Activated gamma-delta T cell treated with anti-CD3 and anti-CD28 coated beads, Interleukin-2, amount 50 U/mL, for 16 hours (primary cell): ENCODE measurements at places on chromosomes 5 and 9.

DNA sequence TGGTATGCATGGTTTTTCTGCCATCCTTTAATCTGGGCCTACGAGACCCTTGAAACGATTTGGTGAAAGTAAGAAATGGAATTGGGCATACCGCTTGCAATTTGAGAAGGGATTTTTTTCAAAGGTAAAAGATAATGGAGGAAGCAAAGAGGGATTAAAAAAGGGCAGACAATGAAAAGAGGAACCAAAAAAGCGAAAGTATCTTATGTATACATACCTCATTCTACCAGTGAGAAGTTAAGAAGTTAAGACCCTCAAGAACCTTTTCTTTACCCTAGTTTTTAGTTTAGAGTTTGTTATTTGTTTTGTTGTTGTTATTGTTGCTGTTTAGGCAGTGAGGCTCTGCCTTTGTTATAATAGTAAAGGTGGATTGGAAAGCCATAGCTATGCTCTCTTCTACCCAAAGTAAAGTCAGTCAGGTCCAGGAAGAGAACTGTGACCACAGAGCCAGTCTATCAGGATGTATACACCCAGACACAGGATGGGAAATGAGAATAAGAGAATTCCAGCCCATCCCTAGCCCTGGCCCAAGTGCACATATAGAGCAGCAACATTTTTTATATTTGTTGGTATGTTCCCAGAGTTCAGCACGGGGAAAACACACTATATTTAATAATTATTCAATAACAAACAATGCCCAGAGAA is 166.6 kb downstream of the RFX3 start:
- no peak for DNase-seq

GRCh38 chr5:9429691-9430215 is 116.1 kb downstream of the SEMA5A start:
- DNase-seq = no peak

- DNase-seq = no peak
These were observed 3.0 kb downstream of the ARSI start for GRCh38 chr5:150299571-150300327.

DNA sequence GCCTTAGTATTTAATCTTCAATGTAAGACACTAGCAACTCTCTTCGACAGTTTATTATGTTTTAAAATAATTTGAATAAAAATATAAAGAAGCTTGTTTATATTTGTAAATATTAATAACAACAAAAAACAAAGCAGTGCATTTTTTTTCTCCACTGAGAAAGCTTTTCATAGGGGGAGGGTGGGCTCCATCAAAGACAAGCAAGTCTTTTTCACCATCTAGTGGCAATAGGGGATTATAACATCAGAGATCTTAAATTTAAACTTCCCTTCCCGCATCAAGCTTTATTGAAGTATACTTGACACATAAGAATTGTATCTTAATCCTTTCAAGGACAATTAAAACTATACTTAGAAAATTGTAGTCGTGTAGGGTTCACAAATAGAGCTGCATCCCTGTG is 9.3 kb upstream of the OR13F1 start:
- no peak for DNase-seq

DNA sequence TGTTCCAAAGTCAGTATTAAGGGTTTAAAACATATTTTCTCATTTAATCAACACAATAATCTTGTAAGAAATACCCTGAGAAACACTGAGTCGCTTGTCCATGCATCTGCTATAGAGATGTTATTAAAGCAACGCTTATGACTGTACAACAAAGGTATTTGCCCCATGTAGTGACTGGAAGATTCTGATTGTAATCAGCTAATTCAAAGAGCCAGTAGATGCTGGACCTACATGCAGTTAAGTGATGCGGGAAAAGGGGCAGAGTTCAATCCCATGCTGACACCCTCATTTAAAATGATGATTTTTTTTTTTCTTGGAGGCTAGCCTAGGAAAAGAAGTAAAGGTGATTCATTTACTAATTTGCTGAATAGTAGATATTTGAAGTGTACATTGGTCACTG is 149.3 kb upstream of the MTAP start:
- no peak for DNase-seq

- no peak for DNase-seq
These were observed 28.9 kb upstream of the LPCAT1 start for GRCh38 chr5:1552521-1553255.

DNA sequence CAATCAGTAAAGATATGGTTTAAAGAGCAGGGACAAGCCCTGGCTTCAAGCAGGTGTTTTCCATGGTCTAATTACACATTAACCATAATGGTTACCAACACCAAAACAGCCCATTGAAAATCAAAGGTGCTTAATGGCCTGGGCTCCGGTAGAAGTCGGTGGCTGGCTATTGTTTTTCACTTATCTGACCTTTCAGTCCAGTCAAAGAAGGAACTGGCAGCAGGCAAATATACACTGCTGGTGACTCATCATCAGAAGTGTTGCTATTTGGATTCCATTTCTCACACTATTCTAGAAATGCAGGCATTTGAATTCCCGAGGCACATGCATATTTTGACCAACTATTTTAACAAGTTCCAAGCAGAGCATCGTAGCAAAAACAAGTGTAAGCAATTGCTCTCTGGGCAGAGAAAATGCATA is 26.3 kb upstream of the GABRP start:
- DNase-seq = no peak

DNA sequence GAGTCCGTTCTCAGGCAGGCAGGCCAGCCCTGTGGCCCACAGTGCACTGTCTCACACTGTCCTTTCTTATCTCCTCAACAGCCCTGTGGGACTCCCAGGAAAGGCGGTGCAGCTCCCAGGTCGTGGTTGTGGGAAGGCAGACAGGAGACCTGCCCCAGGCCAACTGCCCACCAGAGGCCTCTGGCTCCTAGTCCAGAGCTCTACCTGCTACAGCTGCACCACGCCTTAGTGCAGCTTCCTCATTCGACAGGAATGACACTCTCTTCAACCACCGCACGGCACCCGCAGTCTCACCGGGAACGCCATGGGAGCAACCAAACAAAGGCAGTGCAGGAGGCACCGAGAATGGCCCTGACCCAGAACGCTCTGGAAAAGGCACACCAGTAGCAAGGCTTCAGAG is 25.3 kb downstream of the CAMSAP1 start:
- no peak for DNase-seq

DNA sequence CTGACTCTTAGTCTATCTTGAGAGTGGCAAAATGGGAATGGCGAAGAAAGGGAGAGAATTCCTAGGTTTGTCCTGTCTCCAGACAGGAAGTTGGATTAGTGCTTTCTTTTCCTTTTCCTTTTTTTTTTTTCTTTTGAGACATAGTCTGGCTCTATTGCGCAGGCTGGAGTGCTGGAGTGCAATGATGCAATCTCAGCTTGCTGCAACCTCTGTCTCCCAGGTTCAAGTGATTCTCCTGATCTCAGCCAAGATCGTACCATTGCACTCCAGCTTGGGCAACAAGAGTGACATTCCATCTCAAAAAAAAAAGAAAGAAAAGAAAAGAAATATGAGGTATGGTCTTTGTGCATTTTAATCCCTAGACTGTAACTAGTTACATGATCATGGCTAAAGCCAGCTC is 12.6 kb upstream of the KIF27 start:
- no peak for DNase-seq
